AG08395 (cell line): ENCODE measurements at places on chromosomes 16 and 17.

GRCh38 chr16:15502041-15502725 is 67.8 kb downstream of the BMERB1 start:
- DNase-seq, result peak; percentile 86

- peak; percentile 41 for DNase-seq
These were observed 40.1 kb downstream of the YPEL2 start for GRCh38 chr17:59371416-59372100.

DNA sequence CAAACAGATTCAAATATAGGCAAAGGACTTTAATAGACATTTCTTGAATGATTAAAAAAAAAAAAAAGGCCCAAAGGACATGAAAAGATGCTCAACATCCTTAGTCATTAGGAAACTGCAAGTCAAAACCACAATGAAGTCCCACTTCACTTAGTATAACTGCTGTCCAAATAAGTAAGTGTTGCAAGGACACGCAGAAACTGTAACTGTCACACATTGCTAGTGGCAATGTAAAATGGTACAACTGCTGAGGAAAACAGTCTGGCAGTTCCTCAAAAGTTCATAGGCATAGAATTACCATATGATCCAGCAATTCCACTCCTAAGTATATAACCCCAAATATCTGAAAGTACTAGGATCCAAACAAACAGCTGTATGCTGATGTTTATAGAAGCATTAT is 112.7 kb downstream of the BRIP1 start:
- DNase-seq, result no peak

GRCh38 chr17:64496348-64496785 is 487 bp downstream of the POLG2 start:
- no peak for DNase-seq

DNA sequence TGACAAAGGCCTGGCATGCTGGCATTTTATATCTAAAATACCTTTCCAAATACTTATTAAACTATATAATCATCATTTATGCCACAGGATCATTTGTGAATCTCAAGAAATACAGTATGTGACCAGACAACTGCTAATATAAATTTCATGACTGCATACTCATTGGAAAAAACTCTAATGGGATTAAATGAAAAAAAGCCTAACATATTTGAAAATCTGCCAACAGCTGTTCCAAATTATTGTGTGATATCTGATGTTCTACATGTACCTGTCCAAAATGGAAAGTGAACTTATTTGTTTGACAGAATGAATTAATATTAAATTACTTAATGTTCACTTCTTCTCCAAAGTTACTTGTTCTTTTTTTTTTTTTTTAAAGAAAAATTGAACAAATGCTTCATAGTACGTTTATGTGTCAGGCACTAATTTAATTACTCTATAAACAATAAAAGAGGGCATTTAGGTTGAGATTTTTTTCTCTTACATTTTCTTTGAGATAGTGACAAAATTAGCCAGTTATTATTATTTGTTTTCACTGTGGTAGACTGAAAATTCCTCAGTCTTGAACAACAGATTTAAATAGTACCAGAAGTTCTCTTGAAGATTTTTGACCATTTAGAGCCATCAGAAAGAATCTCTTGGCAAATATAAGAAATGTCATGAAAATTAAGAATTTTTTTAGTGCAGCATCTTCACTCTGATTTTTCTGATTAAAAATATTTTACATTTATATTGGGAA is 114.0 kb downstream of the FTO start:
- DNase-seq, result peak; percentile 17

- DNase-seq, result no peak
These were observed 143.2 kb downstream of the IRX5 start for GRCh38 chr16:55073830-55074229.

DNA sequence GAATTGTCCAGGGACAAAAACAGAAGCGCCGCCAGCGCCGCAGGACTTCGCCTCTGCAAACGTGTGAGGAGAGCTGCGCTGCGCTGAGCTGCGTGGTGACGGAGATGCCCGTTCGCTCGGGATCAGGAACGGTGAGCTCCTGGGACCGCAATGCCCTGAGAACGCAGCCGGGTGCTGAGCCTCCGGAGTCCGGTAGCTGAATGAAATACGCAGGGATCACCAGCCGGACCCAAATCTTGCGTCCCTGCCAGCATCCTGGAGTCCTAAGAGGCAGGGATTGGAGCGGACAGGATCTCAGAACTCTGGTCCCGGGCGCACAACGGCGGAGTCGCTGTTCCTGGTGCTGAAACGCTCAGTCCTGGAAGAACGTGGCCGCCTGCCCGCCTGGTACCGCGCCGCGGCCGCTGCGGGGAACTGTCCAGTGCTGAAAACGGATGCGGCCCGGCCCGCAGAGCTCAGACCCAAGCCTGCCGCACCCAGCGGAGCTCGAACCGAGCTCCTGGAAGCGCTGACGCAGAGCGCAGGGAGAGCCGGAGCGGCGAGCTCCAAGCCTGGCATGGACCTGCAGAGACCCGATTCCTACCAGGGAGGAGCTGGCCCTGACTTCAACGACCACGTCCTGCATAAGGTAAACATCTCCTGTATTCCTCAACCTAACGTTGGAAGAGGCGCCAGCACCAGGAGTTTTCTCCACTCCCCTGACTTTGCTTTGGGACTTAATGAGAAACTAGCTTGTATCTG is 41.5 kb downstream of the CD300LF start:
- DNase-seq, result peak; percentile 72

GRCh38 chr16:22885951-22886350 is 72.0 kb downstream of the HS3ST2 start:
- DNase-seq, result no peak

DNA sequence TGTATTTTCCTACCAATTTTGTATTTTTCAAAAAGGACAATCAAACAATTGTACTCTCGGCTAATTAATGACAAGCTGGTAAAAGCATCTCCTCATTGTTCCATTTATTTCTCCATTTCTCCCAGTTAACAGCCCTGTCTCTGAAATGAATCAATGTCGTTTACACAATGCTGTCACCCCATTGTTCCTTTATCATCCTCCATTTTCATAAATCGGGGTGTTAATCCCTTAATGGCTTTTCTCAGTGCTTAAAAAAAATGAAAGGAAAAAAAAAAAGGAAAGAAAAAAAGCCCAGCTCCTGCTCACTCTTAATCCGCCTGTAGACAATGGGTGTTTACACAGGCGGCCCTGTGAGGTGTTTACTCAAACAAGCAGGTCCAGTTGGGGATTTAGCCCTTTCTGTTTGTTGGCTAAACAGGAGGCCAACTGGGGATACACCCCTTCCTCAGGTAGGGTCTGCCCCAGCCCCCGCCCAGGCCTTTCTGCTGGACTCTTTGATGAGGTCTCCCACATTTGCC is 86.8 kb upstream of the SALL1 start:
- DNase-seq, result no peak

DNA sequence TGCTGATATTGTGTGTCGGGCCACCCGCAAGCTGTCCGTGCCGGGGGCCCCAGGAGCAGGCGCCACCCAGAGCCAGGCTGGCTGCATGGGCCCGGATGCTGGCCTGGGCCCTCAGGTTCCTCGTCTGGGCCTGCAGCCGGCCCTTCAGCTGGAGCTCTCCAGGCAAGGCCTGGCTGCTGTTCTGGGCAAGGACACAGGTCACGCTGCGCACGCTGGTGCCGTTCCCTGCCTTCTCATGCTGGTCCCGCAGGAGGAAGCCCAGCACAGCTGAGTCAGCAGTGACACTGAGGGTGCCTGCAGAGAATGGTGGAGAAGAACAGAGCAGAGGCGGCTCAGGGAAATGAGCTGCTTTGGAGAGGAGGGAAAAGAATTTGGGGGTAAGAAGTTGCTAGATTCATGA is 79.9 kb downstream of the RMI2 start:
- no peak for DNase-seq

- no peak for DNase-seq
These were observed 63.6 kb upstream of the DOC2B start for GRCh38 chr17:245020-245419.

GRCh38 chr16:64206862-64207261 is 915.0 kb downstream of the CDH11 start:
- no peak for DNase-seq

GRCh38 chr17:40251576-40251975 is 32.5 kb downstream of the WIPF2 start:
- peak; percentile 91 for DNase-seq

GRCh38 chr16:22955461-22956070 is 141.6 kb downstream of the HS3ST2 start:
- DNase-seq, result no peak

- DNase-seq, result no peak
These were observed 61.0 kb downstream of the RPH3AL start for GRCh38 chr17:291587-291986.

DNA sequence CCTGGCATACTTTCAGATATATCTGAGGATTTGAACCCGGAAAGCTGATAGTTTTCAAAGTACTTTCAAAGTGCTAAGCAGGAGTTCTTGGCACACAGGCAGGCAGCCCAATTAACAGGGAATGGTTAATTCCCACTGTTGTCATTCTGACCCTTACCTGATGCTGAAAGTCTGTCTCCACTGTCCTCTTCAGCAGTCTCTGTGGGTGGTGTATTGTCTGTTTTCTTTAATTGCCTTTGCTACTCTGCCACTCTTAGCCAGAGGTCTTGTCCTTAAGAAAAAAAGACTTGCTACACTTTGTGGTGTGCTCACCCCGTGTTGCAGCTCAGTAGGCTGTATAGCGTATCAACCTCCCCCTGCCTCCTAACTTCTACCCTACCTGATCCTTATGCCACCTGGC is 63.2 kb upstream of the SLC12A3 start:
- no peak for DNase-seq

- no peak for DNase-seq
These were observed 5.4 kb downstream of the THRA start for GRCh38 chr17:40068129-40068581.

DNA sequence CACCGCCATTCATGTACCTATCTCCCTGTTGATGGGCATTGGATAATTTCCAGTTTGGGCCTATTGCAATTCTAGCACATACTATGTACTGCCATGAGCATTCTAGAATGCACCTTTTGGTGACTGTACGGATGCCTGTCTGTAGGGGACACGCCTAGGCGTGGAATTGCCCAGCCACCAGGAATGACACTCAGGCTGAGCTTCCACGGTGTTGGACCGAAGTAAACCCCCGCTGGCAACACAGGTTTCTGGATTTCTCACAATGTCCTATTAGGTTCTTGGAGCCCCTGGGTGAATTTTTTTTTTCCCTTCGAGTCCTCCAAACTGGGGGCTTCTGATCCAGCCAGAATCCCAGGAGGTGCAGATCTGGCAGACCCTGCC is 146.6 kb downstream of the IRF8 start:
- DNase-seq, result no peak

DNA sequence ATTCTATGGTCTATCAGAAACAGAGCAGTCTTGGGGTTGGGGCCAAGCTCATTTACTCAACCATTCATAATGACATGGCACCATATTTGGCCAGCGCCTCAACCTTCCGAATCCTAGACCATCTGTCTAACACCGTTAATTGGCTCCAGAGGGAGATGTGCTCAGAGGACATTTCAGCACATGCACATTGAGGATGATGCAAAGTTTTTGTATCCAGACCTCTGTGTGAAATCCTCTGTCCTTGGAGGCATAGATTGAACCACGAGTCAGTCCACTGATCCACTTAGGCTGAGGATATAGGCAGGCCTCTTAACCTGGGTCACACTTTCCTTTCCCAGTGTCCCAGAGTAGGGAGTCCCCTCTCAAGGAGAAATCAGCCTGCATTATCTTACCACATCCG is 85.5 kb downstream of the SHISA6 start:
- DNase-seq, result no peak

- peak; percentile 89 for DNase-seq
These were observed 14.4 kb upstream of the FAAP100 start for GRCh38 chr17:81566461-81567126.

GRCh38 chr17:73998653-73999645 is 204.5 kb upstream of the RPL38 start:
- peak; percentile 54 for DNase-seq

- DNase-seq, result peak; percentile 26
These were observed 491 bp downstream of the TRAP1 start for GRCh38 chr16:3716831-3717234.

- DNase-seq, result peak; percentile 82
These were observed 13.1 kb upstream of the MSI2 start for GRCh38 chr17:57243171-57243622.

DNA sequence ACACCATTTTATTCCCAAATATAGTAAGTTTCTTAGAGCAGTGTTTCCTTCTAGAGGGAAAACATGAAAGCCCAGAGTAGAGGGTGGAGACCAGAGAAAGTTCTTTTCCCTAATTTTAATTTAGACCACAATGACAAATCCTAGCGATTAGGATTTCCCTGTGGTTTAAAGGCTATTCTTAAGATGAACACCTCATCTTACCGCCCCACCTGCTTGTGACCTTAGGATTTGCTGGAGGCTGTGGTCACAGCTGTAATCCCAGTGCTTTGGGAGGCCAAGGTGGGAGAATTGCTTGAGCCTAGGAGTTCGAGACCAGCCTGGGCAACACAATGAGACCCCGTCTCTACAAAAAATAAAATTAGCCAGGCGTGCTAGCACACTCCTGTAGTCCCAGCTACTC is 51.1 kb downstream of the GPRC5B start:
- no peak for DNase-seq

DNA sequence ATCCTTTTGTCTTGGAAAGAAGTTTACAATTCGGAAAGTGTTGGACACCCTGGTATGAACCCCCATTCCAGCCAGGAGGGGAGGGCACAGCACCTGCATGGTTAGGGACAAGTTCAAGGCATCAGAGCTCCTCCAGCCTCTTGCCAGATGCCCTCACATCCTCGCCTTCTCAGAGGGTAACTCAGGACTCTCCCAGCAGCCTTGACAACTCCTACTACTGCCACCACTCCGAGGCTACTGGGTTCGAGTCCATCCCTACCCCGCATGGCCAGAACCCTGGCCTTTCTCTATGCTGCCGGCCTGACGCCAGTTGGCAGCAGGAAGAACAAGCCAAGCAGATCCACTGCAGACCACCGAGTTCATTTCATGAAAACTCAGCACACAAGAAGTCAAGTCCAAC is 34.1 kb downstream of the AXIN2 start:
- no peak for DNase-seq

GRCh38 chr16:27366687-27367460 is 35.1 kb upstream of the IL21R start:
- no peak for DNase-seq

- no peak for DNase-seq
These were observed 84.3 kb downstream of the TNFRSF13B start for GRCh38 chr17:16887523-16888095.

GRCh38 chr17:34360601-34361270 is 2.3 kb downstream of the CCL1 start:
- no peak for DNase-seq

- DNase-seq, result no peak
These were observed 135.1 kb downstream of the SKAP1 start for GRCh38 chr17:48294806-48295361.

DNA sequence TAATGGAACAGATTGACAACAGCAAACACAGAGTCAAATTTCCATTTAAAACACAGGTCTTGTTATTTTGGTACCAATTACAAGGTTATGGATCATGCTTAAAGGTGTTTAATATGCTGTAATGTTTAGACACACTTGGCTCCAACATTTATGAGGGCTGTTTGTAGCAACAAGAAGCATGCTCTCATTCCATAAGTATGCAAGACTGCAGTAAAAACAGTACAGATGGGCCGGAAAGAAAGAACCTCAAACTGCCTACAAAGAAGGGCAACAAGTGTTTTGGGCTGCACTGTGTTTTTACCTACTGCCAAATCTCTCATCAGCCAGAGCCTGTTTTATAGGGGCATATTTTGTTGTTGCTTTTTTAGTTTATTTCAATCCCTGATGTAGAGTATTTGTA is 100.5 kb upstream of the HS3ST3A1 start:
- peak; percentile 54 for DNase-seq
